BJ (cell line): ENCODE measurements at places on chromosomes 16 and 17. TPM values are rescaled to one million over a fixed set of nuclear protein-coding genes. Genes with fewer than 3 reads are reported as not detected.

DNA sequence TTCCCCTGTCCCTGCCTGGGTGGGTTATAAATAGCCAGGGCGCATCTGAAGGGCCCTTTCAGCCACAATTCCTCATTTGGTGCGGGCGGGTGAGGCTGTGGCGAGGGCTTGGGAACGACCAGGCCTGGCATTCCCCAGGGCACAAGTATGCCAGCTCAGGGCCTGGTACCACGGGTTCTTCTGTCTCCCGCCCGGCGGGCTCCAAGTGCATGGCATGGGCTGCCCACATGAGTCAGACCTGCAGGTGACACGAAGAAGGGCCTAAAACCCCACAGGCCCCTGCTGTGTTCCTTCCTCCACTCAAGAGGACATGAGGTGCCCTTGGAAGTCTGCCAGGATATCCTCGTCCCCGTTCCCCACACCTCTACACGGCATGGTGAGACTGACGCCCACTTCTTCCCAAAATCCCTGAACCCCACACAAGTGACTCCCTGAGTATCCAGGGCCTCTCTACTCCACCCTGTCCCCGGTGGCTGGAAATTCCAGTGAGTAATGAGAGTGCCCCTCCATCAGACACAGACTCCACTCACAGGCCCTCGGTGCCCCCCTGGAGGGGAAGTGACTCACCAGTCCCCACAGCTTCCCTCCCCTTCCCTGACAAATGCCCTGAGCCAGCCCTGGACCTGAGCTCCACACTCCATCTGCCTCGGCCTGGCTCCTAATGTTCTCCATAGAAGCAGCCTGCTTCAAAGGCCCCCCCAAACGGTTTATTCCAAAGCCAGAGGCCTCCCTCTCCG, 68.8 kb downstream of the ABR start:
- peak; percentile 48 for DNase-seq

GRCh38 chr17:16419074-16419928, 3.9 kb downstream of the TRPV2 start:
- peak; percentile 43 for DNase-seq

DNA sequence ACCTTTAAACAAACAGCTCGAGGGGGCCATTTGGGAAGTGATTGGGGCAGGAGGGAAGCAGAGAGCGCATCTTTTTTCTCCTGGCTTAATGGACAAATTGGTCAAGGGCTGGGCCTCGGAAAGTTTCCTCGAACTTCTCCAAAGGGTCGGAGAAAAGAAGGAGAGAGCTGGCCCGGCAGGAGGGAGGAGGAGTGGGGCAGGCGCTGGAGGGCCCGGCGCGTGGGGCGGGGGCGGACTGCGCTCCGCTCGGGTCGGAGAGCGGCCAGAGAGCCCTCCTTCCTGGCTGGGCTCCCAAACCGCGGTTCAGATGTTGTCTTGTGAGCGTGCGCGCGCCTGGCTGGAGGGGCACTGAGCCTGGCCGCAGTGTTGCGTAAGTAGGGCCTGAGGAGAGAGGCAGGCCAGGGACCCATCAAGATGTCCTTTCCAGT, 1.2 kb downstream of the MMP2 start:
- DNase-seq: peak; percentile 73

DNA sequence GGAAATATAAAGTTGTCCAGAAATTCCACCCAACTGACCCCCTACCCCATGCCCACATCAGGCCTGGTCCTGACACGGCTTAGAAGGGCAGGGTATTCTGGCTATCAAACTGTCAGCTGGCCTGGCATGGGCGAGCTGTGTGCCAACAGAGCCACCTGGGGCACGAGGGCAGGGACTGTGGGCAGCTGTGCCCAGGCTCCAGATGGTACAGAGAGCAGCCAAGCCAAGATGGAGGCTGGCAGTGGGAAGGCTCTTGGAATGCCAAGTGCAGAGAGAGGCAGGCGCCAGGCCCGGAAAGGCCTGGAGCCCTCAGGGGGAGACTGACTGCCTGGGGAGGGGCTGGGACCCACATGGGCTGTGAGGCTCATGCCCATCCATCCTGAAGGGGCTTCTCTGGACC, 24.3 kb upstream of the PHF12 start:
- DNase-seq: no peak

GRCh38 chr17:46139432-46140210, 53.6 kb downstream of the KANSL1 start:
- no peak for DNase-seq

- no peak for DNase-seq
These were observed 145.6 kb upstream of the RCVRN start for GRCh38 chr17:10050597-10051101.

- DNase-seq: no peak
These were observed 45.8 kb downstream of the PITPNC1 start for GRCh38 chr17:67422897-67423296.

The ARHGDIA gene
- 74.8 and 163 TPM in 2 replicates for polyA plus RNA-seq

DNA sequence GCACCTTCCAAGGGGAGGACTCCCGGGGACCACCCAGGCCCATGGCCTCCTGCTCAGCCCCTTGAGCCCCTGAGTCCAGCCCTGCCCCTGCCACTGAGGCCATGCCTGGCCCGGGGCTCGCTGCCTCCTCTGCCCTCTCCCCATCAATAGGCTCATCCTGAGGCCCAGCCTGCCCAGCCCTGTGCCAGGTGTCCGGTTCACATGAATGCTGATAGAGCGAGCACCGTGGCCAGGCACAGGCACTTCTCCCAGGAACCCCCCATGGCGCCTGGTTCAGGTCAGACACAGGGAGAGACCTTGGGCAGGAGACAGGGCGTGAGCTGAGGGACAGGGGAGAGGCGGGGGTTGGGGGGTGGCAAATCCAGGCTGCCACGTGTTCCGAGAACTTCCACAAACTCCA, 2.8 kb upstream of the PVALEF start:
- no peak for DNase-seq

The ATAD5 gene
- 0.42 and 0.77 TPM in 2 replicates for polyA plus RNA-seq

DNA sequence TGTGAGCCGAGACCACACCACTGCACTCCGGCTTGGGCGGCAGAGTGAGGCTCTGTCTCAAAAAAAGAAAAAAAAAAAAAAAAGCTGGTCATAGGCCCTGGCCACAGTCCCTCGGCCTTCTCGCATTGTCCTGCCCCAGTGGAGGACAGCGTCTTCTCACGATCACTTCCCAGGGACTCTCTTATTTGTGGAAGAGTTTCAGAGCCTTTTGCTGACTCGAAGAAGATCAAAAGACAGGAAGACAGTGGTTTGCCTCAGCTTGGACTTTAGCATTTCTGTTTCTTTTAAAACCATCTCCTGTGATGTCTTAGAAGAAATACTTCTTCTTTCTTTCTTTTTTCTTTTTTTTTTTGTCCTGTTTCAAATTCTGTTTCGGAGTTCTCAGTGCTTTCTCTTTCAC, 210.0 kb downstream of the FTO start:
- no peak for DNase-seq

The CTRL gene
- 0.15 and 0.58 TPM in 2 replicates for polyA plus RNA-seq

GRCh38 chr17:59627770-59628171, 8.1 kb downstream of the CLTC start:
- no peak for DNase-seq

The MT1A gene
- 0.82 TPM in 1 of 2 replicates, not detected in the other for polyA plus RNA-seq

- DNase-seq: no peak
These were observed 567 bp downstream of the SOX9 start for GRCh38 chr17:72121164-72122009.

DNA sequence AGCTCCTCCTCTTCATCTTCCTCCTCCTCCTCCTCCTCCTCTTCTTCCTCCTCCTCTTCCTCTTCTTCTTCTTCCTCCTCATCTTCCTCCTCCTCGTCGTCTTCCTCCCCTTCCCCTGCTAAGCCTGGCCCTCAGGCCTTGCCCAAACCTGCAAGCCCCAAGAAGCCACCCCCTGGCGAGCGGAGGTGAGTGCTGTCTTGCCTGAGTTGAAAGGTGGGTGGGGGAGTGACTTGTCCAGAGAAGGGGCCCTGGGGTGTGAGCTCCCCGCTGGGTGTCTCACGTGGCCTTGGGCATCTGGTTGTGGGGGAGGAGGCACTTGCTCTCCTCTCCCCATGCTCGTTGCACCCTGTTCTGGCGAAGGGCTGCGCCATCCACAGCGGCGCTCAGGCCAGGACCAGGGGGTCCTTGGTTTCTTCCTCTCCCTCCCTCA, 8.0 kb downstream of the ELOB start:
- no peak for DNase-seq

DNA sequence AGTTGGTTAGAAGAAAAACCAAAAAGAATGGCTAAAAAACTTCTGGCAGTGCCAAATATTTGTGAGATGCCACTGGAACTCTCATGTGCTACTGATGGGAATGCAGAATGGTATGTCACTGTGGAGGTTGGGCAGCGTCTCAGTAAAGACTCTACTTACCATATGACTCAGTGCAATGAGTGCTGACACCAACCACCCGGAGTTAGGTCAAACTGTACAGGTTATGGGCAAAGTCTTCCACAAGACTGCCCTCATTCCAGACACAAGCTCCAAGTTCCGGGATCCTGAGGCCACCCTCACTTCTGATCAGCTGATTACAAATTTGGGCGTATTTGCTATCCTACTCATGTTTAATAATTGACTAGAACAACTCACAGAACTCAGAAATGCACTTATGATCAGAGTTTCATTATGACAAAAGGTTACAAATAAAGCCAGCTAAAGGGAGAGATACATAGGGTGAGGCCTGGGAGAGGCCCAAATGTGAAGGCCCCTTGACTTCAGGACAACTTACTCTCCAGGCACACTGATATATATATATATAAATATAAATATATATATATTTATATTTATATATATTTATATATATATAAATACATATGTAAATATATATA, 114.9 kb downstream of the TRIM37 start:
- DNase-seq: peak; percentile 23

DNA sequence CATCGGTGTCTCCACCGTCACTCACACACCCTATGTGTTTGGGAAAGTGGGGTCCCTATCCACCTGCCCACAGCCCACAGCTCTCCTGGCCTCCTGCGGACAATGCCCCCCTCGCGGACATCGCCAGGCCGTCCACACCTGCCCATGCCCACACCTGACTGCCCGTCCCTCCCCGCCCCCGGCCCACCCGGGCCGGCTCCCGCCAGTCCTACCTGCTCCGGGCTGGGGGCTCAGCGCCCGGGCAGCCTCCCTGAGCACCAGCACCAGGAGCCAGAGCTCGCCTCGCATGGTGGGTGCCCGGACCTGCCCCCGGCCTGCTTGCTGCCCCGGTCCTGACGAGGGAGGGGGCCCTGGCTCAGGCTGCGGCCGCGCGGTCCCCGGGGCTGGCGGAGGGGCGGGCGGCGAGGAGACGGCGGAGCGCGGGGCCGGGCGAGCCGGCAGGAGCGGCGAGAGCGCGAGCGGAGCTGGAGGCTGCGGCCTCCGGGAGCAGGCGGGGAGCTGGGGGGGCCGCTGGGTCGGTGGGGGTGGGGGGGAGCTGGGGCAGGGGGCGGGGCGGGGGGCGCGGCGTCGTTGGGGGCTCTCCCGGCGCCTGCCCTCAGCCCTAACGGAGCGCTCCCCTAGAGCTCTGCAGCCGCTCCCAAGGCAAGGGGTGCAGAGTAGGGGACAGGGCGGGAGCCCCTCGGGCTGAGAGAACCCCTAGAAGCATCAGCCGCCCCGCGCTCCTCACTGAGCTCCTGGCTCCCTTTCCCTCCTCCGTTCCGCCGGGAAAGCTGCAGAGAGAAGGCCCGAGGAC, at the start of gene PLXDC1:
TSS of gene PLXDC1 (minus strand) at position 488 of the 793 bp plus-strand sequence. CDS start at position 288, 200 bp downstream.
- DNase-seq: no peak

DNA sequence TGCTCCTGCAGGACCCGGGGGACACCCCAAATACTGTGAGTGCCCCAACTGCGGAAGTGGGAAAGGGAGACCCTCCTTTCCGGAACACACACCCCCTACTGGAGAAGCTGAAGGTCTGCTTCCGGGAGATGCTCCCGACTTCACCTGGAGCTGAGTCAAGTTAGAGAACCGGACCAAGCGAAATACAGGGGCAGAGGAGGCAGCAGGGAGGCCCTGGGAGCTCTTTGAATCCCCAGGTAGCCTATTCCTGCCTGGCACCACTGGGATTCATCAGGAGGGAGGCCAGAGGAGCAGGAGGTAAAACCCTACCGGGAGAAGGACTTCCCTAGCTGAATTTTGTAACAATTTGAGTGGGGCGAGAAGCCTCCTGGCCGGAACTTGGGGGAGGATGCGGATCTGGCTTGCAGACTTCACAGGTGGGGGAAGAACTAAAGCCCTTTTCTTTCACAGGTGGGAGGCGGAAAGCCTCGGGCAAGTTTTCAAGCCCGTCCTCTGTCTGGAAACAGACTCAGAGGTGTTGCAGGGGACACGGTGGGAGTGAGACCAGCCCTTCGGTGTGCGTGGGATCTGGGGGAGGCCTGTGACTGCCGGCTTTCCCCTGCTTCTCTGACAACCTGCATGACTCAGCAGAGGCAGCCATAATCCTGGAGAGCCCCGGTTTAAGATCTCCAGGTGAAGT, 22.4 kb upstream of the TEKT1 start:
- DNase-seq: no peak

The AARSD1 gene
- 45.2 and 51.6 TPM in 2 replicates for polyA plus RNA-seq

The NPIPB9 gene
- 0.16 and 0.20 TPM in 2 replicates for polyA plus RNA-seq

The HNF1B gene
- polyA plus RNA-seq: not detected in 2 replicates

DNA sequence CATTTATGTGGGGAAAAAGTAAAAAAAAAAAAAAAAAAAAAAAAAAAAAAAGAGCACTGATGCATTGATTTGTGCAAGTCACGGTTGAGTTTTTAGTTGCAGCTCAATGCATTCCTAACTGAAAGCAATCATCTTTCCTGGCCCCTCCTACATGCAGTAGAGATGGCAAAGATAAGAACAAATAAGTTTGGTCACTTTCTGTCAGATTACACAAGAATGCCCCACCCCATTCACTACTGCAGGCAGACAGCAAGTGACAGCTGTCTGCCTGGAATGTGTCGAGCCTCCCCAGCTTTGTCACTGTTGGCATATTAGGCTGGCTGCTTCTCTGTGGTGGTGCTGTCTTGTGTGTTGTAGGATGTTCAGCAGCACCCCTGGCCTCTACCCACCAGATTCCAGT, 243.5 kb downstream of the FOXL1 start:
- DNase-seq: no peak

DNA sequence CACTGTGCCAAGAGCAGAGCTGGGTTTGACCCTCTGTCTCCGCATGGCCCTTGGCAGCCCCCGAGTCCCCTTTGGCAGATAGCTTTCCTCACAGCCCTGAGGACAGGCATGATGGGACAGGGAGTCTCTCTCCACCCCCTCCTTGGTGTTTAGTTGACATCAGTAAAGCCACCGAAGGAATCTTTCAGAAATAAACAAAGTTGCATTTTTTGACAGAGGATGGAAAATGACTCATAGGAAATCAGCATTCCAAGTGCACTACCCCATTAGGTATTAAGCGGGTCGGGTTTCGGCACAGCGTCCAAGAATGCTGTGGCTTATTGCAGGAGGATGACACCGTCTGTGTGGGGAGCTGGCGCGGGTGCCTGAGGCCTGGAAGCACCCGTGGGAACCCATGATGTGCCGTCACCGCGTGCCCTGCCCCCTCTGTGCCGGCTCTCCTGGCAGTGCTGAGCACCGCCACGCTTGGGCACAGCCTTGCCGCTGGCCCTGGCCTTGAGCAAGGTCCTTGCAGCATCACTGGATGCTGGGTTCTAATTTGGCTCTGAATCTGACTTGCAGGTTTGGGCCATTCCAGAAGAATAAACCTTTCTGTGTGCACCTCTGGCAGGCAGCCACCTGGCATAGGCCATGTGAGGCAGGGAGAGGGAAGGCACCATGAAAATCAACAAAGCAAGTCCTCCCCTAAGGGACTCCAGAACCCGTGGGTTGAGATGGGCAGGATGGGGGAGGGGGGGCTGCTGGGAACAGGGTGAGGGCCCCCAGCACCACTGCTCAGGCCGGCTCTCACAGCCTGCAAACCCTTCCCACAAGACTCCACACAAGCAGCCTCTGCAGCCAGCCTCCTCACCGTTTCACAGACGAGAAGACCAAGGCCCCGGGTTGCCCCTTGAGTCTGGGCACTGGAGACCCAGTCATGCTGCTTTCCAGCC, 50.5 kb upstream of the ZNF469 start:
- DNase-seq: peak; percentile 99

GRCh38 chr17:82047914-82048570, 3.6 kb downstream of the RFNG start:
- DNase-seq: no peak

GRCh38 chr17:7109461-7110322, 4.9 kb downstream of the ASGR2 start:
- no peak for DNase-seq
